ENCODE measurements at places on chromosomes 2 and 18.

GRCh38 chr2:222888716-222889115, 27.9 kb downstream of the ACSL3 start:
- DNase-seq = no peak

DNA sequence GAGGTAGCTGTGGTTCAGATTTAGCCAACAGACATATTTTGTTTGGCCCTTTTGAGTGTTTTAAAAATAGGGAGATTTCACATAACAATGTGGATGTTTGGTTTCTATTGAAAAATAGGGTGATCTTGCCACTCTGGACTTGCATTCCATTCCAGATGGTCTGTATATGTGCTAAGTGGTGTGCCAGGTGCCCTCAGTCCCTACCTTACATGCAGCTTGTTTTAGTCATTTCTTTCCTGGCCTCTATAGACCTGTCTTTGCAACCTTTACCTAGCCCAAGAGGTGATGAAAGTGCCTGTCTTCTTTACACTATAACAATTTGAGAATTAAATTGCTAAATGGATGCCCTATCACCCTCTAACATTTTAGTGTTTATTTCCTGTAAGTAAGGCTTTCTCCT, 11.1 kb downstream of the EML4 start:
- no peak for DNase-seq

DNA sequence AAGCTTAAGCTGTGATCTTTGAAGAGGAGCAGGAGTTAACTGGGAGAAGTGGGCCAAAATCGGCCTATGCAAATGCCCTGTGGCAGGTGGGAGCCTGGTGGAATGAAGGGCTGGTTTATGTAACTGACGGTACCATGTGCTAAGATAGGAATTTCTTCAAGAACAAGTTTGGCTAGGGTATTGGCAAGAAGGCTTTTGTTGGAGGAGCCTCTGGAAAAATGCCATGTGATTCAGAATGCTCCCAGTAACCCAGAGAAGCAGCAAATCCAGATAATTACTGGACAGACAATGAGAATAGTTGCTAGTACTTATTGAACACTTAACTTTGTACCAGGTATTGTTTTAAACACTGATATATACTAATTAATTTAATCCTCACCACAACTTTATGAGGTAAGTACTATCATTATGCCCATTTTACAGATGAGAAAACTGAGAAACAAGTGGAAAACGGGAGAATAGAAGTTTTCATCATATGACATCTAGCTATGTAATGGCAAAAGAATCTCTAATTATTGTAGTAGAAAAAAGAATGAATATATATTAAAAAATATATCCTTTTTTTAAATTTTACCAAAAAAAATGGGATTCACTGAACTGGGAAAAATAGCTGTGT, 9.1 kb upstream of the FAM124B start:
- DNase-seq = no peak

DNA sequence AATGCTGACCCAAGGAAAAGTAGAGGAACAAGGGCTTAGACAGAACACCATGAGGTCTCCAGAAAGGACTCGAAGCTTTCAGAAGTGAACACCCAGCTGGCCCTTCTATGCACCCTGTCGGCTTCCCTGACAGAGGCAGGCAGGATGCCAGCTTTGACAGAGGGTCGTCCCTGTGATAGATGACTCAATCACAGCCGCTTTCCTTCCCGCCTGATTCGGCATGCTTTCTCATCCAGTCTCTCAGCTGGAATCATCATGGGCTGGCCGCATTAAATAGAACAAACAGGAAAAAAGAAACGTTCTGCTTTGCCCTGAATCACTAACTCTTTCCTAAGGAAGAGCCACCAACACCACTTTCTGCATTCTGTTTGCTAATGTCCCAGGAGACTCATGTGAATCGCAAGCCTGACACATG, 140.3 kb upstream of the RAB12 start:
- DNase-seq = no peak

- DNase-seq = no peak
These were observed 294.3 kb downstream of the KCNJ3 start for GRCh38 chr2:154992826-154993225.

DNA sequence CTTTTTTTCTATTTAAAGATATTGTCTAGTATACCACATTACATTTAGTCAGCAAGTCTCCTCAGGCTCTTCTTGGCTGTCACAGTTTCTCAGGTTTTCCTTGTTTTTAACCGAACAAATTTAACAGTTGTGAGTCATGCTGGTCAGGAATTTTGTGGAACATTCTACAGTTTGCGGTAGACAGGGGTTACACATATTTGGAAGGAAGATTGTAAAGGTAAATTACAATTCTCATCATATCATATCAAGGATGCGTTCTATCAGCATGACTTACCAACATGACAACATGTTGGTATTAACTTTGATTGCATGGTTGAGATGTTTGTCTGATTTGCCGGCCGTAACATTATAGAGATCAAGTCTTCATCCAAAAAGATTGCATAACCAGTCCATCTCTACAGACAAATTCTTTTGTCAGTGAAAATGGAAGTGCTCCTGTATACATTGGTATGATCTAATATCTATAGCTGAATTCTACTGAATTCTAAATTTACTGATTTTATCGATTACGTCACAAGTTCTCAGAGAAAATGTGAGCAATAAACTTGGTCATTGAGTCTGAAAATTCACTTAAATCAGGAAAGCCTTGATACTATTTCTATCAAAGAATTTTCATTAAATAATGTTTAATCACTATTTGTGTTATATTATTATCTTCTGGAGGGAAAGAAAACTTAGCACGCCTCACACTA, 664.4 kb upstream of the SLC8A1 start:
- DNase-seq = no peak

- peak; percentile 71 for DNase-seq
These were observed 9.4 kb upstream of the CD302 start for GRCh38 chr2:159807183-159808031.

- peak; percentile 70 for DNase-seq
These were observed 31.6 kb downstream of the PCBP1 start for GRCh38 chr2:70118798-70119454.

- no peak for DNase-seq
These were observed 157.3 kb downstream of the MREG start for GRCh38 chr2:215856080-215856479.

DNA sequence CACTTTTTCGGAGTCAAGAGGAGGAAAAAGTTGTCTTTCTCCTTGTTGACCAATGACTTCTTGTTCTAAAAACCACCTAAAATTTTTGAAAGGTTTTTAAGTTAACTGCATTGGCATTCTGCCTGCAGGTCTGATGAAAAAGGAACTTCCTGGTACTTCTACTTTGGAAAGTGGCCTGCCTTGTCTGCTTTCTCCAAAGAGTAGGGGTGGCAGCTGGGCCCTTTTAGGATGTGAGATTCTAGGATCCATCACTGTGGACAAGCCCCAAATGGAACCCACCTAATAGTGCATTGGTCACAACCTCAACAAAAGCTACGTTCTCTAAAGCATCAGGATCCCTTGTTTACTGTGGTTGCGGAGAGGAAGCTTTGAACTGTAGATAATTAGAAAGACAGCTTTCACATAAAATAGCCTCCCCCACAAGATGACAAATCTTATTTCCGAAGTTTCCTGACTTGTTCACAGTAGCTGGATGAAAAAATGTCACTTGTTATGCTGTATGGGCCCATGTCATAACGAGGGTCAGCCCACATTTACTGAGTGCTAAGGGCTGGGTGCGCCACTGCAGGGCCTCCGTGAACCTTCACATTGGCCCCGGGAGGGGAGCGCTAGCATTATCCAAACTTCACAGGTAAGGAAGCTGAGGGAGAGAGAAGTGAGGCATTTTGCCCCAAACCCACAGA, 17.4 kb downstream of the ASPRV1 start:
- no peak for DNase-seq

- no peak for DNase-seq
These were observed 249.0 kb downstream of the CYRIA start for GRCh38 chr2:16416651-16417050.

DNA sequence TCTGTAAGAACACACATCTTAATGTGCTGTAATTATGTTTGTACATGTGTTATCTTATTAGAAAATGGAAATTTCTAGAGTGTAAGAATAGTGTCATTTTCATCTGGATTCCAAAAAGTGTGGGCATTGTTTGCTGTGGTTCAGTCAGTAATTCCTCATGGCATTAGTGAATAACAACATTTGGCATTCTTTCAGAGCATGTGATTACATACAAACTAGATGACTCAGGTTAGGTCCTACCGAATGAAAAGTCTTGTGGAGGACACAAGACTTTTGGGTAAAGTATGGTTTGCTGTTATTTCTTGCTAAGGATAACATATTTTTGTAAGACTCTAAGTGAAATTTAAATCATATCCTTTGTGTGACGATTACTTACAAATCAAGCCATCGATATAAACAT, 593.1 kb upstream of the NRXN1 start:
- no peak for DNase-seq

GRCh38 chr2:144834363-144834762, 314.4 kb upstream of the ZEB2 start:
- no peak for DNase-seq

DNA sequence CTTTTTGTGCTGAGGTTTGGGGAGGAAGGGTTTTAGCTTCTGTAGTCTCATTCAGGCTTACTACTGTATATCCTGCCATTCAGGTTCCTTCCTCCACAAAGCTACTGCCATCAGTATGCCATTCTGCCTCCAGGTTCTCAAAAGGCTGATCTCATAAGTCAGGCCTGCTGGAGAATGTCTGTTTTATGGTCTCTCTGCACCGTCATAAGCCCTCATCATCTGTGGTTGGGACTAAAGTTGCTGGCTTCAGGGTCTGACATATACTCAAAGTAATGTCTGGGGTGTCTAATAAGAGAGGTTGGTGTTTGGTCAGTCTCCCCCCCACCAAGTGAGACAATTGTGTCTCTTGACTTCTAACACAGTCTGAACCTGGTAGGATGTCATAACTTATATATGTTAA, 36.2 kb upstream of the CCBE1 start:
- DNase-seq = no peak

Data from neural progenitor cell (in vitro differentiated cells).